ENCODE measurements at places on chromosomes 12 and 14. TPM values are rescaled to one million over a fixed set of nuclear protein-coding genes. Genes with fewer than 3 reads are reported as not detected.
A peak's percentile ranks its signal among the peaks of the same experiment; 100 is the strongest.

- no peak for DNase-seq
Observed at GRCh38 chr14:49951691-49952345, 58.9 kb downstream of the ARF6 start.

DNA sequence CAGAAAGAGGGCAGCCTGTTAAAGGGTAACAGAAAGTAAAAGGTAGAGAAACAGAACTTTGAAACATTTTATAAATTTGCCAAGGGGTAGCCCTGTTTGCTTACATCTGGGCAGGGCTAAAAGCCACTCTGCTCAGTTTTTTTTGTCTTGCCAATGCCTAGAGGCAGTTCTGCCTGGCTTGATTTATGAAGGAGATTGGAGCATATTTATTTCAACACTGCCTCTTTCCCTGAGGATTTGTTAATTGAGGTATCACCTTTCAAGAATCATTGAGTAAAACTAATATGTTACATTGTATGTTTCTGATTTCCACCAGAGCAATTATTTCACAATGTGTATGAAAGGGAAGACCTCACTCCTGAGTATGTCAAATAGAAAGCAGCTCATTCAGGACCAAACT, 160.8 kb downstream of the GXYLT1 start:
- DNase-seq, result no peak

GRCh38 chr12:124720004-124720680, 143.5 kb downstream of the SCARB1 start:
- DNase-seq, result no peak

DNA sequence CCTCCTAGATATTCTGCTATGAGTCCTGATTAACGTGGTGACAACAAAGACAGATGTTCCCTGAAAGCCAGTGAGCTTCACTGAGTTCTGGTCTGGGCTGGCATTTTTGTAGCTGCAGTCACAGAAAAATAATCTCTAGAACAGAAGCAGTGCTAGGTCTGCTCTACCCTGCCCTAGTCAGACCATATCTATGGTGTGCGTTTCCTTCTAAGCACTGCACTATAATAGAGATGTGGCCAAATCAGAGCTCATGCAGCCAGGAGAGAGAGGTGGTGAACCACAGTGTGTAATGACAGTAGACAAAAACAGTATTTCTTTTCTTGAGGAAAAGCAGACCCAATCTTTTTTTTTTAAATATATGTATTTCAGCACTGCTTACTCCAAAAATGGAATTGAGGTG, 76.3 kb downstream of the CMAS start:
- no peak for DNase-seq

DNA sequence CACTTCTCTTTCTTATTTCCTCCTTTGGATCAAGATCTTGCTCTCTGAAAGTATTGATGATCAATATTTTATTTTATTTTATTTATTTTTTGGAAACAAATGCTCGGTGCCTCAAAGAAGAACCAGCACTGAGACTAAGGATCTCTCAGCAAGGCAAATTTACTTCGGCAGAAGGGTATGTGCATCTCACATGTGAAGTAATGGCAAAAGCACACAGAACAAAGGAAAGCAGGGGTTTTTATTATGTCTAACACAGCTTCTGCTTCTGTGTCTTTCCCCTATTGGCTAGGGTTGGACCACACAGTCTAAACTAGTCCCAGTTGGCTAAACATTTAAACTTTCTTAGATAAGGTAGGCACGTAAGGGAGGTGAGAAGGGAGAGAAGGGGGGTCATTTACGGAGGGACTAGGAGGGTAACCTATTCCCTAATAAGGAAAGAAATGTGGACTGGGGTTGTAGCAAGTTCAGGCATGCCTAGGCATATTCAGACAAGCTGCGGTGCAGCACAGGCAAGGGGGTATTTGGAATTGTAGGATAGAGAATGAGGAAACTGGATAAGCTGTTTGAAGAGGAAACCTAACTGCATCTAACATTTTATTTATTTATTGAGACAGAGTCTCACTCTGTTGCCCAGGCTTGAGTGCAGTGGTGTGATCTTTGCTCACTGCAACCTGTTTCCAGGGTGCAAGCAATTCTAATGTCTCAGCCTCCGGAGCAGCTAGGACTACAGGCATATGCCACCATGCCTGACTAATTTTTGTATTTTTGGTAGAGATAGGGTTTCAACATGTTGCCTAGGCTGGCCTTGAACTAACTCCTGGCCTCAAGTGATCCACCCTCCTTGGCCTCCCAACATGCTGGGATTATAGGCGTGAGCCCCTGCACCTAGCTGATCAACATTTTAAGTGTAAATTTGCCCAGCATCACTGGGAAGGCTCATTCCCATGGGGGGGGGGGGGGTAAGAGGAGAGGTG, 90.0 kb upstream of the EIF5 start:
- DNase-seq, result no peak

DNA sequence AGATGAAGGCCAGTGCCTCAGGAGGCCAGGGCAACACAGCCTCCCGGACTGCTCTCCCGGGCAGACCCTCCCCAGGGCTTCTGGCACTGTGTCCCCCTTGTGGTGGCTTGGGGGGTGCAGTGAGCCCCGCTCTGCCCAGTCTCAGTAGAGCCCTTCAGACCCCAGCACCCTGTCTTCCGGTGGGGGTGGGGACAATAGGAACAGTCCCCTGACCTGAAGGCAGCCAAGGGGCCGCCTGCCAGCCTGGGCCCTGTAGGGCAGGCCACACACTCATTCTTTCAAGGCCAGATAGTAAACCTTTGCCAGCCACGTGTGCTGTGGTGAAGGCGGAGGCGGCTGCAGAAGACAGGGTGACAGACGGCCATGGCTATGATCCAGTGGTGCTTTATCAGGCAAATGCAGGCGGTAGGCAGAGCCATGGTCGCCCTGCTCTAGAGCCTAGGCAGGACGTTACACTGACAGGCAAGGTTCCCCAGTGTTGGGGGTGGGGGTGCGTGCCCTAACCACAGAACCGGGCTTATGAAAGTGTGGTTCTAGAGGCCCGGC, 15.0 kb downstream of the ZFYVE21 start:
- DNase-seq, result no peak

GRCh38 chr12:68455691-68456345, 123.7 kb upstream of the MDM1 start:
- no peak for DNase-seq

GRCh38 chr12:6852651-6853354, 853 bp downstream of the USP5 start:
- DNase-seq, result peak; percentile 84

GRCh38 chr12:29961231-29961630, 177.5 kb upstream of the TMTC1 start:
- DNase-seq, result no peak

DNA sequence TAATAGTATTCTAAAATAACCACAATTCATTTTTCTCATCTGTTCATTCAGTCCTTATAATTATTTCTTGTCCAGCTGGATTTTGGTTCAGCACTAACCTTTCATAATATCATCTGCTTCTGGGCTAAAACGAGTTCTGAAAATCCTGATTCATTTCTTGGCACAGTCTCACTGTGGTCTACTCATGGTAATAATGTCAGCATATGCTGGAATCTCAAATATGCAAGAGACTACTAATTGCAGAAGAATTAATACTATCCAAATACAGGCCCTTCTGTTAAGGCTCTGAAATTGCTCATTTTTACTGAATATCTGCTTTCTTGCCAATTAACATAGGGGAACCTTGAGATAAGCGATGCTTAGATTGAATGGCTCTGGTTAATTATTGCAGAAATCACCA, 597.1 kb downstream of the RPL10L start:
- no peak for DNase-seq

DNA sequence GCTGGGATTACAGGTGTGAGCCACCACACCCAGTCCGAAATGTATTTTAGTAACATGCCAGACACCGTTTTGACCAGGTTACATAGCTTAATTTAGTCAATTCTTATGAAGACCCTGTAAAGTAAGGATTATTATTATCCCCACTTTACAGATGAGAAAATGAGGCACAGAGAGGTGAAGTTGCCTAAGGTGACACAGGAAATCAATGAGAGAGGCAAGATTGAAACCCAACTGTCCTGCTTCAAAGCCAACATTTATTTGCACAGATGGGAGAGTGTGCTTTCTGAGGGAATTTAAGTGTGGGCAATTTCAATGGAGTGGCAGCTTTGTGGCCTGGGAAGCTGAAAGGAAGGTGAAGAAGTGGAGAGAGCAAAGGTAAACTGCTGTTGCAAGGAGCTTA, 19.1 kb upstream of the EPS8 start:
- no peak for DNase-seq

GRCh38 chr12:6932766-6933165, 5.0 kb downstream of the ATN1 start:
- no peak for DNase-seq

DNA sequence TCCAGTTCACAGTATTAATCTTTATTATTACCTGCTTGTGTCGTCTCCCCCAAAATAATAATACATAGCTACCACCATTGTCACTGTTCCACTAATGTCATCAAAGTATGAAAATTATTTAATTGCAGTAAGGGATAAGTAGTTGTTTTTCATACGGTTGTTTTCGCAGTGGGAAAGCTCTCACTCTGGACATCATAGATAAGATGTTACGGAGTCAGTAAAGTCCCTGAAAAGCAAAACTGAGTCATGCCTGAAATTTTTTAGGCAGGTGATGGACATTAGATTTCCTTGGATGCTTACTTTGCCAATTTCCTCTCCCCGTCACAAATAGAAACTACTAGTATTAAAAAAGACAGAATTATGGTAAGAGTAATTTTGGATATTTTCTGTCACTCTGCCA, 13.2 kb downstream of the PNP start:
- DNase-seq, result no peak

DNA sequence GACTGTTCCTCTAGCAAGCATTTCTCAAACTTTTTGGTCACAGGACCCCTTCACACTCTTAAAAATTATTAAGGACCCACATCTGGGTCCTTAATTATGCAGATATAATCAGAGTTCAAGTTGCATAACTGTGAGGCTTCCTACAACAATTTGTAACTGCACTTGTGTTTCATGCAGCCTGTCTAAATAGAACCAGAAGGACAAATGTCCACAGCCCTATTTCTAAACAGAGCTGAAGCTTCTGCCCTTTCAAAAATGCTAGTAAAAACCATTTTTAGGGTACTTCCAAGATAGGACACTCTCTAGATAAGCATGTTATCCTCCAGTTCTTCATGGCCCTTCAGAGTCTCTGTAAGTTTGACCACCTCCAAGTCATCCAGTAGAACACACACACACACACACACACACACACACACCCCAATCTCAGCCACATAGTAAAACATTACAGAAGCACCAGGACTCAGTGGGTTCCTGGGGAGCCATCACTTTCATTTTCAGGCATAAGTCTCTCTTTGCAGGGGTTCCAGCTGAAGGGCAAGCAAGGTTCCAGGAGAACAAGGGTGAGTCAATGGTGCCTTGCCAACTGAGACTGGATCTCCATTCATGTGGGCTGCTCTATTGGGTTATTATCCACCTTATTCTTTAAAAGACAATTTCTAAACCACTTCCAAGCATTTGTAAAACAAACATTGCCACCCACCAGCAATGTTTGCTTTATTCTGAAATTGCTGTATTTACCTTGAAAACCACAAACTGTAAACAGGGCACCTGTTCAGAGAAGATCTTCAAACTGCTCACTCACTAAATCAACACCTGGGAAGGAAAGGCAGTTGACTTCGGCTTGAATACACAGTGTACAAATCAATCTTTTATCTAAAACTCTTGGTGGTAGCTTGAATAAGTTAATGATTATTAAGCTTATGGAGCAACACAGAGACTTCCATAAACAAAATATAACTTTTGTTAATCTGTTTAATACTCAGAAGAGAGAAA, 64.1 kb downstream of the ITPR2 start:
- DNase-seq, result no peak

- no peak for DNase-seq
Observed at GRCh38 chr12:19972325-19973288, 395.7 kb upstream of the PDE3A start.

- no peak for DNase-seq
Observed at GRCh38 chr12:3133405-3133783, 56.2 kb downstream of the TSPAN9 start.

GLT8D2 gene
- 12.5 TPM for total RNA-seq

CDC42BPB gene
- 58.5 TPM for total RNA-seq

LRTM2 gene
- total RNA-seq, result 0.41 TPM

GPR162 gene
- total RNA-seq, result 16.1 TPM

AGAP2 gene
- 0.82 TPM for total RNA-seq

SYCP3 gene
- total RNA-seq, result not detected

Data from sigmoid colon (tissue), 7 donors.